ENCODE measurements at places on chromosomes 12 and 14.
A peak's percentile ranks its signal among the peaks of the same experiment; 100 is the strongest.

DNA sequence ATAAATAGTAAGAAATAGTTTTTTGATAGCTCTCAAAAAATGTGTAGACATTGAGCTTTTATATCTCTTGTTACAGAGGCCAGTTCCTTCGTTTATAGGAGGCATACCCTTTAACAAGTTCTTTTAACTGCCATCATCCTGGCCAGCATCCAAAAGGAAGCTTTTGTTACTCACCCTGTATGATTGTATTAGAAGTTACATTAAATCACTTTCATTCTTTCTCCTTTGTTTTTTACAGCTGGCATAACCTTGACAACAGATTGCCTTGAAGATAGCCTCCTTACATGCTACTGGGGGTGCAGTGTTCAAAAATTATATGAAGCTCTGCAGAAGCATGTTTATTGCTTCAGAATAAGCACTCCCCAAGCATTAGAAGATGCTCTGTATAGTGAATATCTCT is 20.1 kb downstream of the CGRRF1 start:
- no peak for DNase-seq

- no peak for DNase-seq
Measured at GRCh38 chr12:54042970-54043853, 10.4 kb downstream of the HOXC5 start.

- DNase-seq, result no peak
Measured at GRCh38 chr14:73718418-73719251, 4.5 kb upstream of the PNMA1 start.

GRCh38 chr14:102781063-102781462 is 3.8 kb downstream of the TRAF3 start:
- DNase-seq, result no peak

GRCh38 chr12:116929885-116930284 is 19.1 kb downstream of the FBXW8 start:
- no peak for DNase-seq

GRCh38 chr12:98955284-98955683 is 310.2 kb downstream of the APAF1 start:
- no peak for DNase-seq

GRCh38 chr14:71687166-71687831 is 244.9 kb upstream of the RGS6 start:
- peak; percentile 60 for DNase-seq

DNA sequence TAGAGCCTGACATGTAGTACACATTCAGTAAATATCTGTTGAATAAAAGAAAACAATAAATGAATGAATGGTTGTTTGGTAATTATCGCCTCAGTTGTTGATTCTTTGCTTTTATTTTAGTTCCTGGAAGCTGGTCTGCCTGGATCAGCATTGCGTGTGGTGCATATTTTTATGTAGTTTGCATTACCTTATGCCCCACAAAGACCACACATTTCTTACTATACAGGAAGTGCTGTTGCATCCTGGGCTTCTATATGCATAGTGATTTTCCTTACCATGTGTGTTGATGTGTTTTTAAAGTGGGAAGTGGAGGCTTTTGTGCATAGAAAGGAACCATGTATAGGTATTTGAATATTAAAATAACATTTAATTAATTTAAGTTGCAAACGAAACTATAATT is 43.6 kb downstream of the DYRK2 start:
- no peak for DNase-seq

DNA sequence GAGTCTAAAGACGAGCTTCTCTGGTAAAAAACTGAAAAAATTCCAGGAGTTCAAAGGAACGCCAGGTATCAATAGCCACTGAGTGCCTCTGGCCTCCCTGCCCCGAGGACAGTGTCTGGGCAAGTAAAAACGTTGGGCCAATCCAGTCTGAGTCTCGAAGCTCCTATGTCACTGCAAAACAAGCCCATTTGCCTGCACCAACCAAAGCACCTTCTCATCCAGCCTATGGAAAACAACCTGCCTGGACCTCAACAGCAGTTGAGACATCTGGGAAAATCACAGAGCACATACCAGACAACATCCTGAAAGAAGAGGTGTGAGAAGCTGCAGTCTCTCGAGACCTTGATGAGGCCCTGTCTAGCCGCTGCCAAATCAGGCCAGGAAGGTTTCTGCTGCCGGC is 56.6 kb downstream of the RNF34 start:
- DNase-seq, result no peak

- no peak for DNase-seq
Measured at GRCh38 chr14:22978487-22978837, 3.9 kb downstream of the AJUBA start.

- no peak for DNase-seq
Measured at GRCh38 chr12:107356266-107356936, 263.1 kb upstream of the CRY1 start.

DNA sequence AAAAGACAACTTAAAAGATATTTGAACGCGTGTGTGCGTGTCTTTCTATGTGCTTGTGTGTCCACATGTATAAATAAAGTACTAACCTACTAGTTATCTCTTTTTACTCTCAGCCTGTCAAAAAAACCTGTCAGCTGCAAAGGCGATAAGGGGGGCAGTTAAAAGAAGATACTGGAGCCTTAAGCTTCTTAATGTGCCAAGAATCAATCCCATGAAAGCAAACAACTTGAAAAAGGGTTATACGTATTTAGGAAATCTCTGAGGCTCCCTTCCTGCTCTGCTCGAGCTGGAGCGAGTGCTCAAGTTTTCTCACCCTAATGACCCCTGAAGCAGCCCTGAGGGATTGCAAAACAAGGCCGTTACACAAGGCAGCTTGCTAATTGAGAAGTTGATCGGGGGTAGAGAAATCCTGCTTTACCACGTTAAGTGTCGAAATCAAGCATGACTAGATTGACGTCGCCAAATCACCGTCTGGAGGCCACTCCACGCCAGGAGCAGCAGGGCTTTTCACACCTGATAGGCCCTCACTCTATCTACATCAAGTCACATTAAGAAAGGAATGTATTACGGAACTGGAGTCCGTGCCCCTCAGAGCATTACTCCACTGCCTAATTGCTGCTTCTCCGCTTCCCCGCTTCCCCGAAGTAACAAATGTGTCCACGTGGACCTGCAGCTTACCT is 32.4 kb downstream of the LMO3 start:
- no peak for DNase-seq

DNA sequence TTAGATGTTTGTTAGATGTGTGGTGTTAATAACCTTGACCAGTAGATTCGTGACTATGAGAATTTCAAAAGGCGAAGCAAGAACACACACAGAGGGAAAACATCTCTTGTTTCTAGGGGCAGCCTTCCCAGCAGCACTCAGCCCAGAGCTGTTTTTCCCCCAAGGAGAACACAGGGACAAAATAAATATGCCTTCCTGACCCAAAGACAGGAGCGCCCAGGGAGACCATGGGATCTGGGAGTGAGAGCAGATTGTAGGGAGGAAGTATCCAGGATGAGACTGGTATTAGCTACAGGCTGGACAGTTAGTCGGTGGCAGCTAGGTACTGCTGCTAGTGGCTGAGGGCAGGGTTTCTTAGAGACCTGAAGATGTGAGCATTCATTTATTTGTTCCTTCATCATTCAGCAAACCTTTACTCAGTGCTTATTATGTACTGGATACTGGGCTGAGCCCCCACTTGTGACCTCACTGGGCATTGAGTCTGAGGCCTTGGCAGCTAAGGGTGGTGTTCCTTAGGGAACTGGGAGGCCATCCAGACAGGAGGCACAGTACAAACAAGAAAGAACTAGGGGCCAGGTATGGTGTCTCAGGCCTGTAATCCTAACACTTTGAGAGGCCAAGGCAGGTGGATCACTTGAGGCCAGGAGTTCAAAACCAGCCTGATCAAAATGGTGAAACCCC is 469.8 kb downstream of the ZFP36L1 start:
- no peak for DNase-seq

GRCh38 chr12:129404556-129404955 is 499.3 kb downstream of the TMEM132D start:
- DNase-seq, result no peak

- DNase-seq, result peak; percentile 4
Measured at GRCh38 chr12:126784328-126784921, 1482.5 kb upstream of the TMEM132C start.

GRCh38 chr12:62130402-62130801 is 129.8 kb upstream of the USP15 start:
- DNase-seq, result no peak

GRCh38 chr12:82937151-82937550 is 250.4 kb downstream of the TMTC2 start:
- DNase-seq, result no peak
